ENCODE measurements at places on chromosomes 2 and 18.

DNA sequence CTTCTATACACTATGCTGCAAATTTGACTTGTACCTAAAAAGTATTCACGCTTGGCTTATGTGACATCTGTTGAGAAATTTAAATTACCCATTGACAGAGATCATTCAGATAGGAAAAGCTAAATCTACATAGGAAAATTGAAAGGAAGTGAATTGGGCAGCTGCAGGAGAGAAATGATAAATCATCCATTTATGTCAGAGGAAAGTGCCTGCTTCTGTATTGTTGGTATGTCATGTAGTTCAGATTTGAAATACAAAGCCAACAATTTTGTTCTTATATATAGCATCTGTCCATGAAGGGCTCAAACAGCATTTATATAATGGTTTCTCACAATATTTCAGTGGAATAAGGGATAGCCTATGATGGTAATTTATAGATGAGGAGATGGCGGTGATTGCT is 17.6 kb downstream of the LINC00305 start:
- no peak for DNase-seq

DNA sequence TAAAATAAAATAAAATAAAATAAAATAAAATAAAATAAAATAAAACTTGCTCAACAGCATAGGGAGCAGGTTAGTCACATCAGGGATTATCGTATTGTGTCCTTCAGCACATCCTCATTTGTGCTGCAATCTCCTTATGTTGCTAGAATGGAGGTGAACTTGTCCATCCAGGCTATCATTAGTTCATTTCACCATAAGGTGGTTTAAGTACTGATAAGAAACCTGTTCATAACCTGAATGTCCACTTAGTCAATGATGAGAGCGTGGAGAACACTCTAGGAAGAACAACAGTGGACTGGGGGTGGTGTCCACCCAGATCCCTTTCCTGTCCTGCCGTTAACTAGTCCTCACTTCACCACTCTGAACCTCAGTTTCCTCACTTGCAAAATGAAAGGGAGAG is 21.9 kb downstream of the DHRS9 start:
- DNase-seq = no peak

- no peak for DNase-seq
Measured at GRCh38 chr2:19806591-19806990, 95.2 kb downstream of the TTC32 start.

GRCh38 chr18:23330423-23330822 is 122.7 kb upstream of the RIOK3 start:
- DNase-seq = no peak

DNA sequence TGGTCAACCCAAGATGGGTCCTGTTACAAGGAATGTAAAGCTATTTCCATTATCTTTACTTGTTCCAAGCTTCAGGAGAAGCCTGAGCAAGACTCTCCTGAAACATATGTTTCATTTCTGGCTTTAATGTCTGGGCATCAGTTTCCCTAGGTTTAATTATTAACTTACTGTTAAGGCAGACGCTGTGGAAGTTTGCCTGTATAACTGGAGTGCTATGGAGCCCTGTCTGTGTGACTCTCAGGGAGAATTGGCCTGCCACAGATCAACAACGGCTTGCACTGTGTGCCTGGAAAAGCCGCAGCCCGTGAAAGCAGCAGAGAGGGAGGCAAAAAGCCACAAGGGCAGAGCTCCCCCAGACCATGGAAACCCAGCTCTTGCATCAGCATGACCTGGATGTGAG is 22.1 kb upstream of the LONRF2 start:
- no peak for DNase-seq

Data from mammary epithelial cell (primary cell).